ENCODE measurements at places on chromosomes 11 and 22. TPM values are rescaled to one million over a fixed set of nuclear protein-coding genes. Genes with fewer than 3 reads are reported as not detected.

Gene FDX1
- total RNA-seq: 24.5 TPM

Gene THAP12
- total RNA-seq: 30.6 TPM

Gene BARX2
- total RNA-seq: not detected

Gene MS4A12
- not detected for total RNA-seq

Gene RTN4RL2
- total RNA-seq: 0.13 TPM

Gene SLC25A18
- 15.2 TPM for total RNA-seq

Gene SPON1
- 0.22 TPM for total RNA-seq

Gene TMEM151A
- total RNA-seq: not detected

Gene SMTNL1
- total RNA-seq: 23.0 TPM

Gene CNTN5
- not detected for total RNA-seq

Gene OR52I2
- not detected for total RNA-seq

Gene PDGFD
- total RNA-seq: 3.0 TPM

Gene KCNJ4
- not detected for total RNA-seq

Gene F2
- total RNA-seq: 3.0 TPM

GRCh38 chr11:79437278-79437980 is 3.4 kb downstream of the TENM4 start:
- H3K36me3 ChIP-seq: no peaks in the 10 kb centered on the region
- DNase-seq: no peak
- H3K4me3 ChIP-seq: peak overlapping the region; percentile 56
- peak overlapping the region; percentile 51 for H3K27ac ChIP-seq
- peaks cover 78% of the 10 kb centered on the region for H3K27me3 ChIP-seq
- H3K4me1 ChIP-seq: peaks cover 30% of the 10 kb centered on the region

GRCh38 chr22:45298934-45299505 is 10.7 kb upstream of the FAM118A start:
- H3K4me1 ChIP-seq: no peaks in the 10 kb centered on the region
- DNase-seq: no peak
- no peaks in the 10 kb centered on the region for H3K36me3 ChIP-seq
- no peak overlapping the region for H3K27ac ChIP-seq

- DNase-seq: no peak
- H3K4me3 ChIP-seq: peak overlapping the region; percentile 69
- H3K27ac ChIP-seq: peak overlapping the region; percentile 84
- peaks cover 36% of the 10 kb centered on the region for H3K4me1 ChIP-seq
- H3K36me3 ChIP-seq: no peaks in the 10 kb centered on the region
These were observed 563 bp upstream of the ENDOD1 start for GRCh38 chr11:95088946-95089619.

- H3K27me3 ChIP-seq: no peaks in the 10 kb centered on the region
- H3K36me3 ChIP-seq: no peaks in the 10 kb centered on the region
- no peak overlapping the region for H3K4me3 ChIP-seq
These were observed 7.6 kb downstream of the CLDN5 start for GRCh38 chr22:19516378-19517170.

GRCh38 chr11:18650859-18651557 is 16.9 kb upstream of the SPTY2D1 start:
- H3K27ac ChIP-seq: no peak overlapping the region
- no peak for DNase-seq
- H3K36me3 ChIP-seq: no peaks in the 10 kb centered on the region
- no peaks in the 10 kb centered on the region for H3K4me1 ChIP-seq
- H3K27me3 ChIP-seq: no peaks in the 10 kb centered on the region
- H3K4me3 ChIP-seq: no peak overlapping the region

DNA sequence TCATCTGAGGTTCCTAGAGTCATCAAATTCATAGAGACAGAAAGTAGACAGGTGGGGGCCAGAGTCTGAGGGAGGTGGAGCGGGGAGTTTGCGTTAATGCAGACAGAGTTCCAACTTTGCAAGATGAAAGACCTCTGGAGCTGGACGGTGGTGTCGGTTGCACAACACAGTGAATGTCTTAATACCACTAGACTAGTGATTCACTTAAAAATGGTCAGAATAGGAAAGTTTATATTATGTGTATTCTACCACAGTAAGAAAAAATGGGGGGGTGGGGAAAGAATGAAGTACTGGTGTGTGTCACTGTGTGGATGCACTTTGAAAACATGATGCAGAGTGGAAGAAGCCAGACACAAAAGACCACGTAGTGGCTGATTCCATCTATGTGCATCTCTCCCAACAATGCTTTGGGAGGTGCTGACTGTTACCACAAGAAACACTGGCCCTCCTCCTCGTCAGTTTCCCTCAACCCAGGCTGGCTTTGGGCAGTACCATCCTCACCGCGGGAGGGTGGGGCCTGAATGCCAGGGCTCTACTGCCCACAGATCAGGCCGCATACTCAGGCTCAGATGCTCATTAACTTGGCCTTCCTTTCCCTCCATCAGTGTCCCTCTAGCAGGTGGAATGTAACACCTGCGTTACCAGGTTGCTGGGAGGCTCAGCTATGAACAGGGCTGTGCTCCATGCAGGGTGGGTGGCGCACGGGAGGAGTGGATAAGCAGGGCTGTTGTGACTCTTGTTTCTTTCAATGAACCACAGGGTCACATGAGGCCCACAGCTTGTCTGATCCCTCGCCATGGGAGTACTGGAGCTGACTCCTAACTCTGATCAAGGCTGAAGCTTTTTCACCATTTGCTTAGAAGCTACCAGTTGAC is 297.0 kb downstream of the CTTN start:
- no peaks in the 10 kb centered on the region for H3K36me3 ChIP-seq
- H3K4me1 ChIP-seq: no peaks in the 10 kb centered on the region
- H3K27me3 ChIP-seq: no peaks in the 10 kb centered on the region
- no peak overlapping the region for H3K4me3 ChIP-seq
- H3K27ac ChIP-seq: no peak overlapping the region
- no peak for DNase-seq

GRCh38 chr11:22668005-22668796 is 1.8 kb downstream of the GAS2 start:
- H3K4me3 ChIP-seq: peak overlapping the region; percentile 68
- no peaks in the 10 kb centered on the region for H3K36me3 ChIP-seq
- peaks cover 30% of the 10 kb centered on the region for H3K4me1 ChIP-seq
- DNase-seq: no peak
- no peaks in the 10 kb centered on the region for H3K27me3 ChIP-seq

DNA sequence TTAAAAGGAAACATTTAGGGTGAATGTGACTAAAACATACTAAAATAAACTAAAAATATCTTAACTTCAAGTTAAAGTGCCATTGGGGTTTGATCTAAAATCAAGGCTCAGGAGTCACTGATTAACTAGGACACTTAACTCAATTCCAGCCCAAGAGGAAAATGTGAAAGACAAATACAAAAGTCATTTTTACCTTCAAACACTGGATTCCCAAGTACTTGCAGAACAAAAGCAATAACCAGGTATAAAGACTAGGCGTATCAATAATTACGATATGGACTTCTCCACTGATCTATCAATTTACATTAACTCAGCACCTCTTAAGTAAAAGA is 15.6 kb downstream of the ALKBH8 start:
- no peaks in the 10 kb centered on the region for H3K4me1 ChIP-seq
- no peak for DNase-seq
- peaks cover 28% of the 10 kb centered on the region for H3K36me3 ChIP-seq
- H3K4me3 ChIP-seq: no peak overlapping the region

- DNase-seq: peak; percentile 85
- no peaks in the 10 kb centered on the region for H3K36me3 ChIP-seq
- H3K27me3 ChIP-seq: no peaks in the 10 kb centered on the region
- H3K4me3 ChIP-seq: peak overlapping the region; percentile 54
These were observed 75.8 kb upstream of the ZBED5 start for GRCh38 chr11:10933455-10934292.

GRCh38 chr22:21690401-21690801 is 24.6 kb downstream of the PPIL2 start:
- peak overlapping the region; percentile 25 for H3K27ac ChIP-seq
- H3K27me3 ChIP-seq: no peaks in the 10 kb centered on the region
- no peak overlapping the region for H3K4me3 ChIP-seq
- H3K36me3 ChIP-seq: peaks cover 43% of the 10 kb centered on the region

GRCh38 chr11:81852896-81853295 is 880.8 kb downstream of the FAM181B start:
- no peak overlapping the region for H3K4me3 ChIP-seq
- H3K36me3 ChIP-seq: no peaks in the 10 kb centered on the region
- H3K27me3 ChIP-seq: no peaks in the 10 kb centered on the region
- H3K4me1 ChIP-seq: no peaks in the 10 kb centered on the region

GRCh38 chr22:25650833-25651232 is 86.4 kb downstream of the GRK3 start:
- DNase-seq: no peak
- H3K4me3 ChIP-seq: no peak overlapping the region
- H3K27me3 ChIP-seq: no peaks in the 10 kb centered on the region
- no peak overlapping the region for H3K27ac ChIP-seq
- H3K36me3 ChIP-seq: no peaks in the 10 kb centered on the region

DNA sequence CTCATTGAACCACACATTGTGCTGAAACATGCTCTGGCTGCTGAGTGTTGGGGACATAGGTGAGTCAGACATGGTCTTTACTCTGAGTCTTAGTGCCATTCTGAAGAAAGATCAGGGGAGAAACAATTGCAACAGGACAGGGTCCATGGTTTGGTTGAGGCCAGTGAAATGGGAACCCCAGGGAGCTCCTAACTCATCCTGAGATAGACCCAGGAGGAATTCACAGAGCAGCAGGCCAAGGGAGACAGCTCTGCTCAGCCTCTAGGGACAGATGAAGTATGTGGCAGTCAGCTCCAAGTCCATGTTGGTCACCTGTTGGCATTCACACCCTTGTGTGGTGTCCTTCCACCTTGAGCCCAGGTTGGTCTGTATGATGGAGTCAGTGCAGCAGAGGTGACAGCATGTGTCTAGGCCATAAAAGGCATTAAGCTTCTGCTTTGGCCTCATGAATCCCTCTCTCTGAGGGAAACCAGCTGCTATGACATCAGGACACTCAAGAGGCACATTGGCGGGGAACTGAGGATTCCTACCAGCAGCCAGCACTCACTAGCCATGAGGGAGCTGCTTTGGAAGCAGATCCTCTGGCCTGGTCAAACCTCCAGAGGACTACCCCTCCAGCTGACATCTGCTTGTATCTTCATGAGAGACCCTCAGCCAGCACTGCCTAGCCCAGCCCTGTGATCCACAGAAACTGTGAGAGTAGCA is 50.3 kb upstream of the MYEOV start:
- no peak for DNase-seq
- peaks cover 2% of the 10 kb centered on the region for H3K27me3 ChIP-seq
- H3K4me1 ChIP-seq: no peaks in the 10 kb centered on the region

GRCh38 chr22:39949964-39950737 is 10.0 kb upstream of the TMA7B start:
- no peak for DNase-seq
- H3K4me1 ChIP-seq: no peaks in the 10 kb centered on the region
- H3K36me3 ChIP-seq: no peaks in the 10 kb centered on the region
- H3K27me3 ChIP-seq: no peaks in the 10 kb centered on the region
- no peak overlapping the region for H3K27ac ChIP-seq

- no peak for DNase-seq
- no peaks in the 10 kb centered on the region for H3K36me3 ChIP-seq
- no peaks in the 10 kb centered on the region for H3K4me1 ChIP-seq
- H3K4me3 ChIP-seq: no peak overlapping the region
- no peak overlapping the region for H3K27ac ChIP-seq
These were observed 13.6 kb upstream of the RFPL2 start for GRCh38 chr22:32218470-32218869.

GRCh38 chr11:35798983-35799382 is 136.4 kb downstream of the TRIM44 start:
- DNase-seq: no peak
- no peak overlapping the region for H3K4me3 ChIP-seq
- no peaks in the 10 kb centered on the region for H3K36me3 ChIP-seq
- H3K27me3 ChIP-seq: no peaks in the 10 kb centered on the region
- H3K4me1 ChIP-seq: peaks cover 11% of the 10 kb centered on the region

DNA sequence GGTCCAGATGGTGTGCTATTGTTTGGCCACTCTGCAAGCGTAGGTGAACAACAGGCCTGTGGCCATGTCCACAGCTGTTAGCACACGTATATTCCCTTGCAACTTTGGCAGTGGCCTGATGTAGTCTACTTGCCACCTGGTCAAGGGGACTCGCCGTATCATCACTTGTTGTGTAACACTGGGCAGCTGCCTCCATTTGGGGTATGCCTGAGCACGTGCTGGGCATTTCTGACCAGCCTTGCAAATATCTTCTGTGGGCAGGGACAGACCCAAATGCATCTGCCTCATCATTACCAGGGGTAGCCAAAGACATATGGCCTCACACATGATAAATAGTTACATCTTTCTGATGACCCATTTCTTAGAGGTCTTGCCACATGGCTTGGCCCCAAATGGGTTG is 434.2 kb downstream of the DYNC2H1 start:
- no peaks in the 10 kb centered on the region for H3K36me3 ChIP-seq
- H3K27me3 ChIP-seq: no peaks in the 10 kb centered on the region
- no peaks in the 10 kb centered on the region for H3K4me1 ChIP-seq
- DNase-seq: no peak
- H3K27ac ChIP-seq: no peak overlapping the region

DNA sequence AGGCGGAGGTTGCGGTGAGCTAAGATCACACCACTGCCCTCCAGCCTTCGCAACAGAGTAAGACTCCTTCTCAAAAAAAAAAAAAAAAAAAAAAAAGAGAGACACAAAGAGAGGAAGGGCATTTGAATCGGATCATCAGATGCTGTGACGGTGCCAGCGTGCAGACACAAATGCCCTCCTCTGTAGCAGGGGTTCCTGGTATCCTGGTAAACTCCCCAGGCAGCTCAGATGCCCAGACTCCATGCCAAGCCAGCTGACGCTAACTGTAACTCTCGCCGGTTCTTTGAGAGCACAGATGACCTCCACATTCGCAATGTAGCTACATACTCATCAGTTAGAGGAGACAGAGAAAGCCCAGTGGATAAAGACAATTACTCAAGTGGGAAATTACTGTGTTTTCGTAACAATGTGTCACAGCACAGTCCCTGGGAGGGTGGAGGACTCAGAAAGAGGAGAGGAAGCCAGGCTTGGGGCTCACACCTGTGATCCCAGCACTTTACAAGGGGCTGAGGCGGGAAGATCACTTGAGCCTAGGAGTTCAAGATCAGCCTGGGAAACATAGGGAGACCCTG is 153.1 kb downstream of the BRD1 start:
- DNase-seq: no peak
- no peak overlapping the region for H3K4me3 ChIP-seq
- H3K36me3 ChIP-seq: no peaks in the 10 kb centered on the region

GRCh38 chr11:68962527-68963250 is 18.1 kb downstream of the MRGPRD start:
- no peaks in the 10 kb centered on the region for H3K27me3 ChIP-seq
- no peaks in the 10 kb centered on the region for H3K36me3 ChIP-seq
- H3K4me3 ChIP-seq: no peak overlapping the region
